ENCODE measurements at places on chromosomes 3 and 15.

DNA sequence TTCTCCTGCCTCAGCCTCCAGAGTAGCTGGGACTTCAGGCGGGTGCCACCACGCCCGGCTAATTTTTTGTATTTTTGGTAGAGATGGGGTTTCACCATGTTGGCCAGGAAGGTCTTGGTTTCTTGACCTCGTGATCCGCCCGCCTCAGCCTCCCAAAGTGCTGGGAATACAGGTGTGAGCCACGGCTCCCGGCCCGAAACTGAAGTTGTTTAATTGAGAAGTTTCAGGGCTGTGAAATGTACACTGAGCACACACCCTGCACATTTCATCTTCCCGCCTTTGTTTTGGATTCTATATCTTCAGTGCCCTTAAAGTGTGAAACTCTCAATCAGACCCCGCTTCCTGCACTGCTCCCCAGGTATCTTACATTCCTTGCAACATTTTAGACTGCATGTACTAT lies 149.1 kb downstream of the FNDC3B start:
- DNase-seq, result no peak

DNA sequence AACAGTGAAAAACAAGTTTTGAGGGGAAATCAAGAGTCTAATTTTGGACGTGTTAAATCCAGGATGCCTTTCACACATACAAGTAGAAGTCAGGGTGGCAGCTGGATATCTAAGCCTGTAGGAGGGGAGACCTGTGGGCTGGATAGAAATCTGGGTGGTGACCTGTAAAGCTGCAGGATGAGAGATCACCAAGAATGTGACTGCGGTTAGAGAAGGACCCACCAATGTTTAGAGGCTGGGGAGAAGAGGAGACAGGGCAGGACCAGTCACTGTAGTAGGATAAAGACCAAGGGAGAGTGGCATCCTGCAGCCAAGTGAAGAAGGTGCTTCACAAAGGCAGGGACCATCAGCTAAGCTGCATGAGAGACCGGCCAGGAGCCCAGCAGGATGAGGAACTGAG lies 36.2 kb downstream of the MRAS start:
- DNase-seq, result no peak

DNA sequence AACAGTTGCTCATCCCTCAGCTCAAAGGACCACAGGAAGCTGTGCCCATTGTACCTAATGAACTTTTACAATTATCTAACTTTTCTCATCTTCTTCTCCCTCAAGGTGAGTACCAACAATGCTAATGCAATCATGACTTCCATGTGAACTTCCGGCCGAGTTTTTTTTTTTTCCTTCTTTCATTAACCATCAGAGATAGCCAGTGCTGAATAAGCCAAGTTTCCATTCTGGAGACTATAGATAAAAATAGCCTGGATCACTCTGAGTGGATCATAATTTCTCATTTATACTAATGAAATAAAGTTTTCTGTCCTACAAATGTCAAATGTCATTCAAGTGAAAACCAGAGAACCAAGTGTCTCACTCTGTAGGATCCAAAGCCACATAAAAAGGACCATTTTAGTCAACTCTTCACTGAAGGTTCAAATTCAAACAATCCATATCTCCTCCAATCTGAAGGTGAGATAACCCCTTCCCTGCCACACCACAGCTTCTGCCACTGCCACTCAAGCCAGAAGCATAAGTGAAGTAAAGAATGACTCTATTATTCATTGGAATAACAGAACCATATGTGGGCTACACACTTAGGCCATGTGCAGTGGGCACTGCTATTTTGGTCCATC lies 5.5 kb downstream of the SUMF1 start:
- no peak for DNase-seq

DNA sequence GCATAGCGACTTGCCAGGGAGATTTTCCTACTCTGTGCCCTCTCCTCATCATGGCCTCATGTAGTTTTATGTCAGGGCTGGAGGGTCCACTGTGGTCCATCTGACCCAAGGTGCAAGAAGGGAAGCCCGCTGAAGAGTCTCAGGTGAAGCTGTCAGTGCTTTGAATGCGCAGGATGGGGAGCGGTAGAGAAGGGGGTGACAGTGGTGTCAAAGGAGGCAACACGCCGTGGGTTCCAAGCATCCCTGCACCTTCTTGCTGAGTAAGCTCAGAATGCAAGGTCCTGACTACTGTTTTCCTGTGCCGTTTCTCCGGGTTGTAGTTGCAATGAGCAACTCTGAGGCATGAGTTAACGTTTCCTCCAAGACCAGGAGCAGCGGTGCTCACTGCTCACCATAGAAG lies 44.9 kb upstream of the RAB6B start:
- DNase-seq, result no peak

GRCh38 chr3:127647166-127647844 lies 18.3 kb downstream of the PODXL2 start:
- DNase-seq, result no peak

GRCh38 chr15:65069179-65069578 lies 1.4 kb upstream of the RASL12 start:
- DNase-seq, result no peak

- no peak for DNase-seq
Measured at GRCh38 chr3:131549340-131549739, 46.6 kb upstream of the MRPL3 start.

DNA sequence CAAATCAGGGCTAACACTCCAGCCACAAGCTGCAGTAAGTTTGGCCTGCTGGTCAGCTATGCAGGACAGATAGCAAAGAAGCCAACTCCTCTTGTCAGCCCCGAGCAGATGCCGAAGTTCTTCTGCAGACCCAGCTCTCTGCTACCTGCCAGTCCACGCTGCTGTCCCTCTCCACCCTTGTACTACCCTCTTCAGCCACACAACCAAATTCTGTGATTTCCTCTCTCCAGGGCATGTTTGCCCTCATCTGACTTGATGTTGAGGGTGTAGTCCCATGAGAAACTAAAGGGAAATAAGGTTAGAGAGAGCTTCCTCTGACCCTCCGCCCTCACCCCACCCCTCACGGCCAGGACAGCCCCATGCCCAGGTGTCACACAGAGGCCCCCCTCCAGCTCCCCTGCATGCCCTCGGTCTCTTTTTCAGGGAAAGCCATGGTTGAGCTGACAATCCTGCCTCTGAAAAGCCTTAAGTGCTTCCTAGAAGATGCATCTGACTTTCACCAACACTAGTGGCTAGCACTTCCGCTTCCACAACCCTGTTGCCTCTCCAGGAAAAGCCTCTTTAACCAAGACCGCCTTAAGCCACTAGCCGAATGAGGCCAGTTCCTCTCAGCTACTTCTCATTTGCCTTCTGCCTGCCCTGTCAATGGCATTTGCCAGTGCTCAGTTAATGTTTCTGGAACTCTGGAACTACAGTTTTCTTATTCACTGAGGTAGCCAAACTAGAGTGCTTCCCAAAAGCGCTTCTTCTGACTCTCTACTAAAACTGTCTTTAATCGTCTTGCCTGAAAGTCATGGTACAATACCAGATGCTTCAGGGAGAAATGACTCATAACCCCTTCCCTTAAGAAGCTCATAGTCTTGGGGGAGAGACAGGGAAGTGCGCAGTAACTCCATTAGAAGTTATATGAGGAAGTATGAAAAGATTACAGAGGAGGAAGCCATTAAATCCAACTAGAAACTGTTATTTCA lies 300.4 kb upstream of the STT3B start:
- no peak for DNase-seq

DNA sequence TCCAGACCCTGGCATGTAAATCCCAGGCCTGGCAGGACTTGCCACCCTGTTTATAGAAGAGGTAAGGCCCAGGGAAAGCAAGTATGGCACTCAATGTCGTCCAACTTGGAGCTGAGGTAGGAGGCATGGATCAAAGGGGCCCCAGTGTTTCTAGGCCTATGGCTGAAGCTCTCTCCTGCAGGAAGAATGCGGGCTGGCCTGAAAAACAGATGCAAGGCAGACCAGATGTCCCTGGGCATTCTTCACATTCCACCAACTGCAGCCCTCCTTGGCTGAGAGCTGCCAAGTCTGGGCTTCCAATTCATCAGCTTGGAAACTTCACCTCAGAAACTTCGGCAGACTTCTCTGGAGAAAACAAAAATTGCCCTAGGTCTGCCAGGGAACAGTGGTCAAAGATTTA lies 22.2 kb downstream of the MESD start:
- DNase-seq, result no peak

GRCh38 chr3:53134631-53135232 lies 4.5 kb upstream of the RFT1 start:
- DNase-seq, result peak; percentile 68

GRCh38 chr3:162122405-162122804 lies 625.8 kb downstream of the OTOL1 start:
- no peak for DNase-seq

GRCh38 chr15:77013776-77014131 lies 18.8 kb downstream of the PSTPIP1 start:
- DNase-seq, result peak; percentile 72

- no peak for DNase-seq
Measured at GRCh38 chr3:106850437-106850836, 526.8 kb upstream of the CCDC54 start.

- no peak for DNase-seq
Measured at GRCh38 chr3:133966954-133967353, 62.8 kb downstream of the SLCO2A1 start.

DNA sequence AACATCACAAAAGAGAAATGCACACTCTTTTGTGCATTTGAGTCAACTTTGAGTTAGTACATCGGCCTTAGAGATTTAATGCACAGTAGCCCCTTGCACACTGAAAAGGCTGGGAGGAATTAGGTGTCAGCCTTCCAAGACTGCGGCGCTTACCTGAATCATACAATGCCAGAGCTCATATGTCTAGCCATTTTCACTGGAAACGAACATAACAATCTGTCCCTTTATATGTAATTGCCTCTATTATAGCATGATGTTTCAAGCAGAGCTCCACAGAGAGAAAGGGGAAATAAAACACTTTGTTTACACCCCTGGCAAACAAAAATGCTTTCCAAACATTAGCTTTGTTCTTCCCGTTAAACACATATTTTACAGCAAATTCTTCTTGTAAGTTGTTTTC lies 315.7 kb upstream of the SLCO3A1 start:
- no peak for DNase-seq

- DNase-seq, result peak; percentile 72
Measured at GRCh38 chr3:38164952-38165721, at the start of gene OXSR1. Gene OXSR1, plus strand, starts transcription at chr3:38165537. Its CDS starts 340 bp downstream, at chr3:38165877.

DNA sequence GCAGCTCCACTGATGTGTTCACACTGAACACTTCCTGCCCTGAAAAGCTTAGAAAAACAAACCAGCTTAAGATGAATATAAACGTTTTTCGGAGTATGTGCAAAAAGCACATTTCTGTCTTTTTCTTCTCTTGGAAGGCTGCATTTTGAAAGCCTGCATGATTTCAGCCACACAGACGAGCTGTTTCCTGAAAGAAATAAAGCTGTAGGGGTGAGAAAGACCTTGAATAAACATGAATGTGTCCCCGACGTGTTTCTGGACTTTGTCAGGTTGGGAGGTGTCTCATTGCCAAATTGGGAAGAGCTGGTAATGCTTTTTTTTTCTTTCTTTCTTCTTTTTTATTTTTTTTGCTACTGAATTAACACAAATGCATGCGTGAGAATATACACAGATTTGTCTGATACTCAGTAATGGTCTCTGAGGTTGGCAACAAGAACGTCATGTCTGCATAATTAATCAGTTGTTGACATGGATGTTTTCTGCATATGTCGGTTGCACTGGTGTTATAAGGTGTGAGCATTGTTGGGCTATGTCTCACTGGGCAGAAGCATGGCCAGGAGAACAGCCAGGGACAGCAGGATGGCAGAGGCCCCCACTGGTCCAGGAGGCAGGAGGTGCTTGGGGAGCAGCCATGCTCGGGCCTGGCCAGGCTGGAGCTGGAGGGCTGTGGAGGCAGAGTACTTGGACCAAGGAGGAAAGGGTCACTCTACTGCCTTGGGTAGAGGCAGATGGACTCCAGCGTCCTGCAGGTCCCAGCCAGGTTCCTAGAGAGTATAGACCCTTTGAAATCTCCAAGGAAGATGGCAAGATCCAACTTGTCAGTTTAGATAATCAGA lies 39.0 kb downstream of the ADAMTSL3 start:
- no peak for DNase-seq

GRCh38 chr3:135456108-135456790 lies 509.3 kb upstream of the PPP2R3A start:
- DNase-seq, result no peak

DNA sequence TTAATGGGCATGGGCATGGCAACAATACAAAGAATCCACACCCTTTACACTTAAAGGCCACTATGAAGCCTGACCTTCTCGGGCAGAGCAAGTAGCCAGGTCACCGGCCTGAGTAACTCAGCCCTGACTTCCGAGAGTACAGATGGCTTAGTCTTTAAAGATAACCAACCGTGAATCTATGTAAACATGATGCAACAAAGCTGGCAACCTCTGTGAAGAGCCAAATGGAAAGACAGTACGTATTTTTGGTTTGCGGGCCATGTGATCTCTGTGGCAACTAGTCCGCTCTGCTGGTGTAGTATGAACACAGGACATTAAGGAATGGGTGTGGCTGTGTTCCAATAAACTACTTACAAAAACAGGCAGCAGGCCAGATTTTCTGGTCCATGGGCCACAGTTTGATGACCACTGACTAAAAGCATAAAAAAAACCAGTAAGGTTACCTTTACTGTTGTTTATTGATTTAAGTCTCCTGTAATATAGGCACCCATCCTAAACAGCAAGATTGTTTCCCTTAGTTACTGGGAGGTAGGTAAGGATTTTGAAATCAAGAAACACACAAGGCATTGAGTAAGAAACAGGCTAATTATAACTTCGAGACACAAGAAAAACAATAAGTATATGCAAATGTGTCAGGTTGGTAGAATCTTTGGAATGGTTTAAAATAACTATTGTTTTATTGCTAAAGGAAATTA lies 14.5 kb downstream of the RIOX2 start:
- no peak for DNase-seq

DNA sequence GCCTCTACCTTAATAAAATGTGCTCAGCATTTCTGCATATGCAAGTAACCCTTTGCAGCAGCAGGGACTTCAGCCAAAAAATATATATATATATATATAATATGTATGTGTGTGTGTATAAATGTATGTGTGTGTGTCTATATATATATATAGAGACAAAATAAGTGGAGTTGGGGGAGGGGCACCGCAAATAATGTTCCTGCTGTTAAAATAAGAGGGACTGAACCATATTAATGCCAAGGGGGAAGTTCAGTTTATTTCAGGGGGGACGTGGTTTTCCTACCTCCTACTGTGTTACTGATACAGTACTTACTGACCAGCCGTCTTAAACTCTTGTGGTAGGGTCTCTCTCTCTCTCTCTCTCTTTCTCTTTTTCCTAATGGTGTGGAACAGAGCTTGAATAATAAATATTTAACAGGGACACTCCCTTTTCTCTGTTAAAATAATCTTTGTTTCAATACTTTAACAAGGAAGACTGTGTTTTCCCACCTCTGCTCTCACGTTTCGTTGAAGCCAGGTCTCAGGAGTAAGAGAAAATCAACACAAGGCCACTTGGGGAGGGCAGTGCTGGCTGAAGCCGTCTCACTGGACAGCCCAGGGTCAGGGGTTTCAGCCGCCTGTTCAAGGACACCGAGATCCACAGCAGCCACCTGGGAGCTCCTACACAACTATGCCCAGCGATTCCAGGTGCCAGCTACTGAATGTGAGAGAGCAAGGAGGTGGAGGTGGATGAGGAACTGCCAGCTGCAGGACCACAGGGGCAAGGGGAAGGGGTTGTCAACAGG lies 42.8 kb upstream of the ADAMTSL3 start:
- no peak for DNase-seq

Measured in GM19239 (cell line).